ENCODE measurements at places on chromosomes 3 and 15.

DNA sequence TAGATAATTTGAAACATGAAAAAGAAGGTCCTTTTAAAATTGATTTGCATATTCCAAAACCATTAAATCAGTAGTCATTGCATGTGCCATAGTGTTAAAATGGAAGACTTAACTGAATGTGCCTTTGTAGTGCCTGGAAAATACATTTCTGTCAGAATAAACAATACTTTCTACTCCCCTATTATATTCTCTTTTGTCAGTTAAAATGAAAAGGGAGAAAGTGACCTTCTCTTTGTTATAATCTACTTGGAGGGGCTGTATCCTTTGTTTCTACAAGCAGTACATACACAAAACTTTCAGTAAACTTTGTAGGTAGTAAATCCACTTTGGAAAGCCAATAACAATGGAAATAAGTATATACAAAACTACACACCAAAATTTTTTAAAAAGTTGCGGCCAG is 189.5 kb downstream of the NLGN1 start:
- DNase-seq, result no peak

- DNase-seq, result no peak
These were observed 21.2 kb downstream of the PRKAR2A start for GRCh38 chr3:48826451-48826850.

DNA sequence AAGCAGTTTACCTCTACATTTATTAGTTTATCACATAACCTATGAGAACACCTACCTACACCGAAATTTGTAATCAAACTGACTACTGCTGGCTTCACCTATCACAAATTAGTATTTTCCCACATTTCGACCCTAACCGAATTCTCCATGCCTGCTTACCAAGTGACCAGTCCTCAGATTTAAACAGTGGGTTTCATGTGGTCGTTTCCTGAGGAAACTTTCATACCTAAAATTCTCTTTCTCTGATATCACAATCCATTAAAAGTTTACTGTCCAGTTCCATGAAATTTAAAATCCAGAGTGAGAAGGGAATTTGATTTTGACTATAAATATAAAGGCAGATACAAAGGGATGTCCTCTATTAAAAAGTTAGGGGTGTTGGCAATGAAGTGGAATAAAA is 1.9 kb downstream of the PLOD2 start:
- DNase-seq, result no peak

DNA sequence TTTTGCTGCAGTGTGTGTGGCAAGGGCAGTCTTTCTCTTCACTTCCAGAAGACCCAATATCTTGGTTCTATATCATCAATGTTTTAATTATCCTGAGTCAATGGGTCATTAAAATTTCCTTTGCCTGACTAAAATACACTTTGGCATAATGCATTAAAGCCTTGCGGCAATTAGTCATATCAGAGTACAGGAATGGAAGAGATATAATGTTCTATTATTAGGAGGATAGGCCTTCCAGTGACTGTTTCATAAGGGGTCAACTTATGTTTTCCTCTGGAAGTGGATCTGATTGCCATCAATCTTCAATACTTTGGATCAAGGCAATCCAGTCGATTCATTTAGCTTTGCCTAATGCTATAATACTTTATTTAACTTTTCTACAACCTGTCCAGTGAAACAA is 9.4 kb upstream of the SECISBP2L start:
- no peak for DNase-seq

GRCh38 chr3:42983927-42984326 is 4.8 kb downstream of the GASK1A start:
- DNase-seq, result no peak

DNA sequence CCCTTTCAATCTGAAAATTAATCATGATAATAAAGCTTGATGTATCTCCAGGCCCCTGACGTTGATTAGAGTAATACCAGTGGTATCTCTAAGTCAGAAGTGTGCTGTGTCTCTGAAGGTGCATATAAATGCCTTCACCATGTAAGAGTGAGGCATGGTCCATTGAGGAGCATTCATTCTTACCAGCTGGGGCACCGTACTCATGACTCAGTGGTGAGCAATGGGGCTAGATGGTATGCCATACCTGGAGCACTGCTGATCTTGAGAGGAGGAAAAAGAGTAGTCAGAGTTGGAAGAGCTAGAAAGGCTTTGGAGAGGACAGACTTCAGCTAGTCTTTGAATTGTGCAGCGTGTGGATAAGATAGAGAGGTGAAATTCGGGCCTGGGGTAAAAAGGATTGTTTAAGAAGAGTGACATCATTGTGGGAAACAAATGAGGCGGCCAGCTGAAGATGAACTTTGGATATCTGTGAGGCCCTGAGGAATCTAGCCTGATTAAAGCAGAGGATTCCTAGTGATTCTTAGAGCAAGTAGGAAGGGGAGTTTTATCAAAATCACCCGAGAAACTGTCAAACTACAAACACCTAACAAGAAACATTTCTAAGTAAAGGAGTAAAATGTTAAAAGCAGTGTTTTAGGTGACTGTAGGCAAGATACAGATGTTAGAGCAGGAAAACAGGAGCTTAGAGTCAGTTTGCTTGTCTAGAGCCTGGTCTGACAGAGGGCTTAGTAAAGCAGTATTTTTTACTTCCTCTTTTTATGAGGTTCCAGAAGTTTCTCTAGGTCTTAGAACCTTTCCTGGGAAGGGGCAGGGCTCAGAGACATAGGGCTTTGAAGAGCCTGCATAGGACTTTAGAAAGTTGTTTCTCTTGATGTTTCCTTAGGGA is 13.6 kb downstream of the TMOD3 start:
- DNase-seq, result no peak

DNA sequence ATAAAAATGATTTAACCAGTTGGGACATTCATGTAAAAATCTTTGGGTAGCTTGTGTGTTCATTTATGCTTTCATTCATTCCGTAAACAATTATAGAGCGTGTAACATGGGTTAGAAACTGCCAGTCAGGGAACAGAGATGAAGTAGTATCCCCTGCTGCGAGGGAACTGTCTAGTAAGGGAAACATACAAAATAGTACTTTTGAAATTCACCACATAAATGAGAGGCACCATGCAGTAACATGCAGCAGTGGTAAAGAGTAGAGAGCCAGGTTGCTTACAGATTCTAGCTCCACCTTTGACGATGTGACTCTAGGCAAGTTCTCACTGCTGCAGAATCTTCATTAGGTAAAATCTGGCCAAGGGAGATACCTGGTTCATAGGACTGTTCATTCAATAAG is 938 bp downstream of the DZIP3 start:
- no peak for DNase-seq

GRCh38 chr3:31448035-31448881 is 84.5 kb upstream of the STT3B start:
- no peak for DNase-seq

- DNase-seq, result peak; percentile 18
These were observed 19.9 kb upstream of the ABHD2 start for GRCh38 chr15:89068325-89068784.

GRCh38 chr15:48175126-48175525 is 3.0 kb downstream of the MYEF2 start:
- DNase-seq, result no peak

DNA sequence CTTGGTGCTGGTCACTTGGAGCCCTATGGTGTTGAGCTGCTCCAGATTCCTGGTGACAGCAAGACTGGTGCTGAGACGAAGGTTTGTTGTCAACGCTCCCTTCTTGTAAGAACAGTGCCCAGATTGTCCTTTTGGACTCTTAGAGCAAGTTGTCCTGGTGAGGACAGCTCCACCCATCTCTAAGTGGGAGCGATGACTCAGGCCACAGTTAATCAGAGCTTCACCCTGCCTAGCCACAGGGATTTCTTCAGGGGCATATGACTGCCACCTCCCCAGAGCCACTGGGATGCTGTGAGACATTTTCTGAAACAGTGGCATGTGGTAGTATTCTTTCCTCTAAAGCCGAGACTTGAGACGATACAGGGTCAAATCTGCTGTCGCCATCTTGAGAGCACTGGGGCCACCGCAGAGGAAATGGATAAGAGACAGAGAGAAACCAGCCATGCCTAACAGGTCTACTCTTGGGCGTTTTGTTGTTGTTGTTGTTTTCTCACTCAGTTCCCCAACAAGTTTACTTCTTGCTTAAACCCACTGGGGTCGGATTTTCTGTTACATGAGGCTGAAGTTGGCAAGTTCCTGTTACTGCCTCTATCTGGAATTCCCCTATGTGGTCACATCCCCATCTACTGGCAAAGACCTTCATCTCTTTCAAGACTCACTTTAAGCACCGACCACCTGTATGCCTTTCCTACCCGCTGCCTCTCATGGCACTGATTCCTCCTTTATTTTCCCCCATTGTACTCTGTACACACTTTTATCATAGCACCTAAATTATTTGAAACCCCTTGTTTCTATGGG is 16.0 kb upstream of the PCOLCE2 start:
- DNase-seq, result no peak

- peak; percentile 65 for DNase-seq
These were observed 1.4 kb upstream of the RAP2B start for GRCh38 chr3:153160451-153161137.

- no peak for DNase-seq
These were observed 137.1 kb downstream of the ZNF609 start for GRCh38 chr15:64597477-64597822.

- DNase-seq, result no peak
These were observed 24.6 kb downstream of the ACAA1 start for GRCh38 chr3:38112378-38112761.

DNA sequence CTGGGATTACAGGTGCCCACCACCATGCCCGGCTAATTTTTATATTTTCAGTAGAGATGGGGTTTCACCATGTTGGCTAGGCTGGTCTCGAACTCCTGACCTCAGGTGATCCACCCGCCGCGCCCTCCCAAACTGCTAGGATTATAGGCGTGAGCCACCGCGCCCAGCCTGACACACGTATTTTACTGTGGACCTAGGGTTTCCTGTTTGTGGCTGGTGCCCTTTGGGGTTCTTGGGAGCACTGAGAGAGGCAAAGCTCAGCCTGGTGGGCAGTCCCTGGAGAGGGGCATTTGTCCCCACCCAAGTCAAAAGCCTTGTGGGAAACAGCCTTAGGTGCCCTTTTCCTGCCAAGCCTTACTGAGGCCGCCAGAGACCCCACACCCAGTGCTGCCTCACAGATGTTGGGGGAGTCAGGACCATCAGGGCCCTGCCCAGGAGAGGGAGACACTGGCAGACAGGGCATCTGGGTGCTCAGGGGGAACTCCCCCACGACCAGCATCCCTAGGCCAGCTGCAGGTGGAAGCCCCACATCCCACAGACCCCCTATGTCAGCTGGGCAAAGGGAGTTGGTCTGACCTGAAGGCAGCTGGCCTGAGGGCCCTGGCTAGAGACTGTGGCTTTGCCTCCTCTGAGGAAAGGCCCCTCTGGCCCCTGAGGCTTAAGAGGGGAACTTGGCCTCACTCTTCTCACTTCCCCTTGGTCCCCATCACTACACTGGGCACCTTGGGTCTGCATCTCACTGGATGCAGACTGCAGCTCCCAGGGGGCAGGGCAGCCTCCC is 35.1 kb downstream of the DNAH1 start:
- DNase-seq, result no peak

- no peak for DNase-seq
These were observed at the start of gene ZNF35 for GRCh38 chr3:44648564-44649229. Gene ZNF35 (plus strand): TSS chr3:44648732. CDS start chr3:44651068, 2,336 bp downstream.

DNA sequence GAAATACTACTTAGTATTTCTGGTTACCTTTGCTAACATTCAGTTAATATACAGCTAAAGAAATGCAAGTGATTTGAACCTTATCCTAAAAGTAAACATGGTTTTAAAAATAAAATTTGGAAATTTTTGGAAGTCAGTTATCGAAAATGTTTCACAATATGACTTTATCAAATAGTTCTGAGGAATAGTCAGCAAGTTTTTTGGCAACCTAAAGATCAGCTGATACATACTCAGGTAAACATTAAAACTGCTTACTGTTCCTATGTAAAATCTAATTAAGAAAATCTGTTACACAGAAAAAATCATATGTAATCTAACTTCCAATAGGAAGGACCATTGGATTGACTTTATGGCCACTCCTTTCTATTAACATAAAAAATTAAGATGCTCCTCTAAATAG is 24.1 kb downstream of the IFT80 start:
- no peak for DNase-seq

GRCh38 chr3:120064641-120065040 is 29.6 kb downstream of the GSK3B start:
- DNase-seq, result no peak

DNA sequence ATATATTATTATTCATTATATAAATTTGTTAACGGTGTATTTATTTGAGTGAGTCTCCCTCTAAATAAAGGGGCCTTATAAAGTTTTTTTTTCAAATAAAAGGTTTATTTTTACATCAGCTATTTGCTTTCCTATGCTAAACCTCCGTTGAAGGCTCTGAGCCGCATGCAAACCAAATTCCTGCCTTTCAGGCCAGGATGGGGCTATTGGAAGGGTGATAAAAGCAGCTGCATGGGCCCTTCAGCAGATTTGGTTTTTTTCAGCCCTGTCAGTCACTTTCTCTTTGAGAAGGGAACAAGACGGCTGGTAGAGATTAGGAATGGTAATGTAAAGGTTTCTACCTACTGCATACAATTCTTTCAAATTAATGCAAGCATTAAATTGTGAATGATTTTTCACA is 244.2 kb downstream of the WNT5A start:
- no peak for DNase-seq

DNA sequence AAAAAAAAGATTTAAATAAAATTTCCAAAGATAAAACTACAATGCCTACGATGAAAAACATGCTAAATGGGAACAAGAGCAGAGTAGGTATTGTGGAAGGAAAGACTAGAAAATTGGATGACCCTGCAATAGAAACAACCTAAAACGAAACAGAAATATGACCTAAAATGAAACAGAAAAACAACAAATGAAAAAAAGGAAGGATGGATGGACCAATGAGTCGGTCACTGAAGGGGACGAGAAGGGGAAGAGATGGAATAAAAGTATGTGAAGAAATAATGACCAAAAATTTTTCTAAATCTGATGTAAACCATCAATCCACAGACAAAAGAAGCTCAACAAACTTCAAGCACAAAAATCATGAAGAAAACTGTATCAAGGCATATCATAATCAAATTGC is 44.8 kb downstream of the TBC1D2B start:
- no peak for DNase-seq

GRCh38 chr15:96333131-96334016 is 2.9 kb downstream of the NR2F2 start:
- no peak for DNase-seq

- no peak for DNase-seq
These were observed 71.5 kb upstream of the TNIK start for GRCh38 chr3:171531716-171532115.

- DNase-seq, result no peak
These were observed 274.9 kb downstream of the FAM43A start for GRCh38 chr3:194960446-194961032.

- no peak for DNase-seq
These were observed 69.4 kb downstream of the FHIT start for GRCh38 chr3:61181874-61182273.

All from activated CD4-positive, alpha-beta T cell treated with anti-CD3 and anti-CD28 coated beads for 4 hours (primary cell).